Stomach (tissue), 19 donors: ENCODE measurements at places on chromosomes 16 and 17. TPM values are rescaled to one million over a fixed set of nuclear protein-coding genes. Genes with fewer than 3 reads are reported as not detected.

DNA sequence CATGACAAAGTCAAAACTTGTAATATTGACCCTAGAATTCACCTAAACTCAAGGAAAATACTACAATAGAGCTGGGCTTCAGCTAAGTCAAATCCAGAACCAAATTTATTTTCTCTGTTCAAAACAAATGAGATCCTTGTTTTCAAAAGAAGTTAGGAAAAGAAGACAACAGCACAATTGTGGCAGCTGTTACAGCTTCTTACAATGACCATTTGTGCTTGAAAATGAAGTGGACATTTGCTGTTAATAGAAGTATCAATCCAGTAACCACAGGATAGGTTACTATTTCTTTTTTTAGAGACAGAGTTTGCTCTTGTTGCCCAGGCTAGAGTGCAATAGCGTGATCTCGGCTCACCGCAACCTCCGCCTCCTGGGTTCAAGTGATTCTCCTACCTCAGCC is 44.4 kb downstream of the APPBP2 start:
- no peak for DNase-seq

GRCh38 chr17:7809086-7809790 is 24.8 kb upstream of the KDM6B start:
- DNase-seq = no peak

DNA sequence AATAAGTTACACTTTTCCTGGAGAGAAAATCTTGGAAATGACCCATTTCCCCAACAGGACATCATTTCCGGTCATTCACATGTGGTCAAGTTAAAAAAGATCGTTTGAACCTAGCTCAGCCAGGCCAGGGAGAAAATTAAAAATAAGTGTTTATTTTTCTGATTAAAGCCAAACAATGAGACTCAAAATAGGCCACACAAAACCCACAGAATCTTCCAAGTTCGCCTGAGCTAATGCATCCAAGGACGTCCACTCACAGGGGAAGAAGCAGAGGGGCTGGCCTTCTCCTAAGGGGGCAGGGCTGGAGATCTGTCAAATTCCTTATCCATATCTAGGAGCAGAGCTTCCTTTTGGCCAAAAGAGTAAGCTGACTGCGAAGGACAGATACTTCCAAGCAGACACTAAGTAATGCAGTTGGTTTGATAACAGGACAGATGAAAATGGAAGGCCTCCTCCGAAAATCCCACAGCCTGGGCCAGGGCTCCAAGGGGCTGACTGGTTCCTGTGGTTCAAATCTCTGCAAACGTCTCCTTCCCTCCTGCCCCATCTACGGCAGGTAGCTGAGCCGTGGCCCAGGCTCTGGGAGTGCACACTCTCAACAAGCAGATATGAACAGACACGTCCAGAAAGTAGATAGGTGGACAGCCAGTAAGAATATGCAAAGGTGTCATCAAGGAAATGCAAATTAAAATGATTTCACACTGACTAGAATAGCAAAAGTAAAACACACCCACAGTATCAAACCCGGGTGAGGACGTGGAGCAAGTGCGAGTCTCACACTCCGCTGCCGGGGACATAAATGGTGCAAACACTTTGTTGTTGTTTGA is 98.5 kb downstream of the MRM3 start:
- peak; percentile 69 for DNase-seq

ACTG1 gene
- total RNA-seq = 978 TPM

GRCh38 chr17:14057591-14057990 is 11.7 kb upstream of the COX10 start:
- DNase-seq = no peak

HID1 gene
- 94.5 TPM for total RNA-seq

- no peak for DNase-seq
Measured at GRCh38 chr17:49490276-49490675, 4.8 kb upstream of the NGFR start.

DNA sequence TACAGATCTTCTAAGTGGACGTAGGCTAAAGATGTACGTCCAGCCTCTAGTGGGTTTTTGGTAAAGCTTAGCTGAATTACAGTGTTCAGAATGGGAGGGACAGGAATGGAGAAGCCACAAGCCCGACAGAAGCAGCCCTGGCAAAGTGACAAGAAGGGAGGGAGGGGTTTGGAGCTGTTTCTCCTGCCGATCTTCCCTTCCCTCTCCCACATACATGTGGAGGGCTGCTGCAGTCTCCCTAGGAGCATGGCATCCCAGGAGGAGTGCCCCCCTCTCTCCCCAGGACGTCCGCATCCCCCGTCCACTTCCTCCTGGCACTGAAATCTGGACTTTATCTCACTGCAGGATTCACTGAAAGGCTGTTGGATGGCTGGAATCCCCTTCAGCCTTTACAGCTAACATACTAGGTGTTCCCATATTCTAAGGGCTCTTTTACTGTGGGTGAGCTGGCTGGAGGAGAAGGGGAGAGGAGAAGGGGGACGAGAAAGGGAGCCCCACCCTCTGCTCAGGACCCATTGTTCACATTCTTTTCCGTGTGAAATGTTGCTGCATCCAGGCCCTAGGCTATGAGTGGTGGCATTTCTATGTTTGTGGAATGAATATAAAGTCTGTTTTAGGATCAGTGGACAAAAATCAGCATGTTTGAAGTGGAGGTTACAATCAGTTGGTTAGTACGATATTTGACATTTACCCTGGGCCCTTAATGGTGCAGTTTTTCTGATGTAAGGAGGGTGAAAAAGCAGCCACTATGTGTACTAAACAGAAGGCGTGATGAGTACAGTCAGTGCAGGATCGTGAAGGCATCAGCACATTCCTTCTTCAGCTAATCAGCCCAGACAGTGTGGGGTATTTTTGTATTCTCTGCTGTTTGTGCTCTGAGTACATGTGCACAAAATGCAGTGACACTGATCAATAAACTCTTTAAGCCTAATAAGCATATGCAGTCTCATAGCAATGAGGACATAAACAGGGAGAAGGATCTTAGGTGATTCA is 94.6 kb downstream of the SPECC1 start:
- DNase-seq = no peak

- no peak for DNase-seq
Measured at GRCh38 chr17:35265566-35266141, 22.8 kb downstream of the SLFN5 start.

CD300LB gene
- not detected for total RNA-seq

OR2C1 gene
- not detected for total RNA-seq

DNA sequence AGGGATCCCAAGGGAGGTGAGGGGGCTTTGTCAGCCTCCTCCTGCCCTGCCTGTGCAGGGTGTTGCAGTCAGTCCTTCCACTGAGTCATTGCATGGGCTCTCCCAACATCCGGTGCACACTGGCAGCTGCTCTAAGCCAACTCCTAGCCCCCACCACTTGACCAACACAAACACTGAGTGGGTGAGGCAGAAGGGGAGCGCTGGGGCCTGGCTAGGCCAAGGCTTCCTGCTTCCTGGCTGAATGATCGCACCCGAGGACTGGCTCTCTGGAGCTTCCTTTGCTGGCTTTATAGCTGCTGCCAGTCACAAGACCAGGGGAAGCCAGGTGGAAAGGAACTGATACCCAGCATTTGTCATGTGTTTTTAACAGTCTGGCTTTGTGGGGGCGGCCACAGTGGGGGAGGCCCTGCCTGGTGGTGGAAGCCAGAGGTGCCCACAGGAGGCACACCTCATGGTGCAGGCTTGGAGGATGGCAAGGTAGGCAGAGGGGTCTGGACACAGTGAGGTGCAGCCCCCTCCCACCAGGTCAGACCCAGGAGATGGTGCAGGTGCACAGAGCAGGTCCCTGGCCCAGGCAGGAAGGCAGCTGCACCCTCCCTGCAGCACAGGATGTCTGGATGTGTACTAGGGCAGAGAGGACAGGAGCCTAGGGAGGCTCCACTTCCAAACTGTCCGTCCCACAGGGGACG is 6.8 kb downstream of the MPG start:
- peak; percentile 53 for DNase-seq

MT3 gene
- not detected for total RNA-seq

TMEM106A gene
- total RNA-seq = 82.3 TPM

- DNase-seq = no peak
Measured at GRCh38 chr17:11899537-11899942, 97.7 kb downstream of the ZNF18 start.

- DNase-seq = peak; percentile 88
Measured at GRCh38 chr16:88920618-88921590, 54.4 kb upstream of the PABPN1L start.

GRCh38 chr16:50296807-50297206 is 30.5 kb downstream of the ADCY7 start:
- DNase-seq = no peak

MILR1 gene
- not detected for total RNA-seq

DNA sequence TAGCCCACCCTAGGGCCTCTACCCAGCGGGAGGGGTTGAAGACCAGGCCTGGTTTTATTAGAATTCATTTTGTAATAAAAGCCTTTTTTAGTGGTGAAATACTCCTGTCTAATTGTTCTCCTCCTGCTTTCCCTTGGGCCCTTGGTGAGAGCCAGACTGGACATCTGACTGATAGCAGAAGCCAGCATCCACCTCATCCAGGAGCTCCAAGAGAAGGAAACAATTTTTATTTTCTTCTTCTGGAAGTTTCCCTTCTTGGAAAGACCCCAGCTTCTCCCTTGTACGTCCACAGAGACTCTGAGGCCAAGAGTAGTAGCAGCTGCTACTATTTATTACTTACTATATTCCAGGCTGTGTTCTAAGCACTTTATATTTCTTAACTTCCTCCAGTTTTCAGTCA is 4.0 kb upstream of the PHKG2 start:
- DNase-seq = no peak

GAST gene
- not detected for total RNA-seq

RAMP2 gene
- total RNA-seq = 10.4 TPM

DNA sequence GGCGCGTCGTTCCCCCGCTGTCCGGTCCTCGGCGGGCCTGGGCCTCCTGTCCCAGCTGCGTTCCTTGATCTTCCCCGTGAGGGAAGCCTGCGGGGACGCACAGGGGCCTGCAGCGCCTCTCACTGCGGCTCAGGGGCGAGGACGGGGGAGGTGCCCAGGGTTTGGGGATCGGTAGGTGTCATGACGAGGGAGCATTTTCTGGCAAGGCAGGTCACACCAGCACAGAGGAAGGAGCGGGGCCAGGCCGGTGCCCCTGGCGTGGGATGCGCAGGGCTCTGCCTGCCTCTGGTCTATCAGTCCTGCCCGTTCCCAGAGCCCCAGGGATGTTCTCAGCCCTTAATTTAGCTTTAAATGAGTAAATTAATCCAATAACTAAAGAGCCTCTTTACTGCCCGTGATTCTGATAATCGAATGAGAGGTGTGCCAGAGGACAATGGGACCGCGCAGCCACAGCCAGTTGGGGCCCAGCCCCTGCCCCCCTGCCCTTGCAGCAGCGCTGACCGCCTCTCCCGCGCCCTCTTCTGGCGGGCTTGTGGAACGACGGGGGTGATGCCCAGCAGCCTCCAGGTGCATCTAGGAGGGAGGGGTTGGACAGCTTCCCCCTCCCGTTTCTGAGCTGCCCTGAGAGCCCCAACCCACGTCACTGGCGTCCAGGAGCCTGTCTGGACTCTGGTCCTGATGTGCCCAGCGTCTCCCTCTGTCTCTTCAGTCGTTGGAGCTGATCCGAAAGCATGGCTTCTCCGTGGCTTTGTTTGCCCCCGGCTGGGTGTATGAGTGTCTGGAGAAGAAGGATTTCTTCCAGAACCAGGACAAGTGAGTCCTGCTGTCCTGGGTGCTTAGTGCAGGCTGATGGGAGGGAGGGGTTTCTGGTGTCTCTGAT is 7.9 kb downstream of the ENGASE start:
- peak; percentile 70 for DNase-seq

DNA sequence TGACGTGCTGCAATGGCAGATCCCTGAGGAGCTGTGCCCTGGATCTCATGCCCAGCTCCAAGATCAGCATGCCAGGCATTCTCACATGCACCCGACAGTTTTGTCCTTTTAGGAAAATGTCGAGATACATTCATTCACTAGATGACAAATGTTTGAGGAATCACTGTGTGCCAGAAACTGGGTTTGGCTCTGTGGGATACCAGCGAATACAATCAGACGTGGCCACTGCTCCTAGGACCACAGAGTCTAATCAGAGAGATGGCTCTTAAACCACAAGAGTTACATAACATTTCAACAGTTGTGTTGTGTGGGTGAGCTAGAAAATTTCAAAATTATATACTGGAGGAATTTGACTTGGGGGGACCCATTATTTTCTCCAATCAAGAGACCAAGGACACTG is 579.7 kb downstream of the CDH13 start:
- no peak for DNase-seq

DNA sequence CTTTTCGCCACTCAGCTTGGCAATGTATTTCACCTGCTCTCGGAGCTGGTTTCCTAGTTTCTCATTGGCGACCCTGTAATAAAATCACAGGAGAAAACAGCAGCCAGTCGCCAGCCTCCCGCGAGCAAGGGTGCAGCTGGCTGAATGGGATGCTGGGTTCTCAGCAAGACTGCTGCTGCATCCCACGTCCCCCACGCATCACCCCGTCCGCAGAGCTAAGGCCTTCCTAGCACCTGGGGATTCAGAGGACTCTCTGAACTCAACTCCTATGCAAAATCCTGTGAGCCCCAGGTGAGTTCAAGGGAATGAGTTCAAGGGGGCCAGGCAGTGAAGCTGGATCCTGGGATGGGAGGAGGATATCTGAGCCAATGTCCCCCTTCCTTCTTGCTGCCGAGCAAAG is 29.3 kb downstream of the DHX38 start:
- DNase-seq = no peak

NLRC5 gene
- 12.5 TPM for total RNA-seq

DNA sequence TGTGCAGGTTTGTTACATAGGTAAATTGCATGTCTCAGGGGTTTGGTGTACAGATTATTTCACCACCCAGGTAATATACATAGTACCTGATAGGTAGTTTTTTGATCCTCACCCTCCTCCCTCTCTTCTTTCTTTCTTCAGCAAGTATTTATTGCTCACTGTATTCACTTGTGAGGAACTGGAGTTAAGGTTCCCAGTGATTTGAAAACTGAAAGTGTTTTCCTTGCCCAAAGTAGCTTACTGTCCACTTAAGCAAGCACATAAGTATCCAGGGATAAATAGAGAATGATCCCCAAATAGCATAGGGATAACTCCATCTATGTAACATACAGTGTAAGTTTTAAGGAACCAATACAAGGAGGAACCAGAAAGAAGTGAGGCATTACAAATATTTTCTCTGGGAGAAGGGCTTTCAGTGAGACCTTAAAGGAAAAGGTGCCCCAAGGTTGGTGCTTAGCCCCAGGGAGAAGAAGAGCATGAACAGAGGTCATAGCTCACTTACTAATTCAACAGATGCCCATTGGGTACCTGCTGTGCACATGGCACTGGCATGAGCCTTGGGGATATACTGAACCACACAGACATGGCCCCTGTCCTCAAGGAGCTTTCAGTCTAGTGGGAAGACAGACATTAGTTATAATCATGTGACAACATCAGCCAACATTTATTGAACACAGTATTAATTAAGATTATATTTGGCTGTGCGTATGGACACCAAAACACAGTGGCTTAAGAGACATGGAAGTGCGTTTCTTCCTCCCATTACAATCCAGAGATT is 17.0 kb downstream of the MYL4 start:
- DNase-seq = no peak

CALB2 gene
- total RNA-seq = not detected
